Central memory CD8-positive, alpha-beta T cell (primary cell): ENCODE measurements at places on chromosomes 2 and 18.

DNA sequence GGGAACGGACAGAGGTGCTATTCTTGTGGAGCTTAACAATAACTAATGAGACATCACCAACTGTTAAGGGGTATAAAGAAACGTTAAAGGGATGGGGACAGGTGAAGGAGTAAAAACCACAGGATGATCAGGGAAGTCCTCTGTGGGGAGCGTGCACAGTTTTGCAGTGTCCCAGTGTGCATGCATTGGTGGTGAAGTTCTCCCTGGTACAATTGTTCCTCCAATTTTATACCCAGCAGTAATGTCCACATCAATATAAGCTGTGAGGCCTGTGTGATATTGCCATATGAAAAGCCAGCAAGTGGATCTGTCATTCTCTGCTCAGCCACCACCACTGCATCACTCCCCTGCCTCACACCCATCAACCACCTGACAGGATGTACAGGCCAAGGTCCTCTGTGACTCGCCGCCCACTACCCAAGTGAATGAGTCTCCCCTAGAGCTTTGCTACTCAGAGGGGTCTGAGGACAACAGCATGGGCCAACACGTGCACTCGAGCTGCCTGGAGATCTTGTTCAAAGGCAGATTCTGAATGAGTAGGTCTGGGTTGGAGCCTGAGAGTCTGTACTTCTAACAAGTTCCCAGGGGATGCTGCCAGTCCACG is 4.6 kb downstream of the MLPH start:
- no peak for DNase-seq

- no peak for DNase-seq
Measured at GRCh38 chr2:239042046-239042445, 194.2 kb downstream of the TWIST2 start.

- no peak for DNase-seq
Measured at GRCh38 chr2:187842315-187842714, 288.1 kb upstream of the TFPI start.

DNA sequence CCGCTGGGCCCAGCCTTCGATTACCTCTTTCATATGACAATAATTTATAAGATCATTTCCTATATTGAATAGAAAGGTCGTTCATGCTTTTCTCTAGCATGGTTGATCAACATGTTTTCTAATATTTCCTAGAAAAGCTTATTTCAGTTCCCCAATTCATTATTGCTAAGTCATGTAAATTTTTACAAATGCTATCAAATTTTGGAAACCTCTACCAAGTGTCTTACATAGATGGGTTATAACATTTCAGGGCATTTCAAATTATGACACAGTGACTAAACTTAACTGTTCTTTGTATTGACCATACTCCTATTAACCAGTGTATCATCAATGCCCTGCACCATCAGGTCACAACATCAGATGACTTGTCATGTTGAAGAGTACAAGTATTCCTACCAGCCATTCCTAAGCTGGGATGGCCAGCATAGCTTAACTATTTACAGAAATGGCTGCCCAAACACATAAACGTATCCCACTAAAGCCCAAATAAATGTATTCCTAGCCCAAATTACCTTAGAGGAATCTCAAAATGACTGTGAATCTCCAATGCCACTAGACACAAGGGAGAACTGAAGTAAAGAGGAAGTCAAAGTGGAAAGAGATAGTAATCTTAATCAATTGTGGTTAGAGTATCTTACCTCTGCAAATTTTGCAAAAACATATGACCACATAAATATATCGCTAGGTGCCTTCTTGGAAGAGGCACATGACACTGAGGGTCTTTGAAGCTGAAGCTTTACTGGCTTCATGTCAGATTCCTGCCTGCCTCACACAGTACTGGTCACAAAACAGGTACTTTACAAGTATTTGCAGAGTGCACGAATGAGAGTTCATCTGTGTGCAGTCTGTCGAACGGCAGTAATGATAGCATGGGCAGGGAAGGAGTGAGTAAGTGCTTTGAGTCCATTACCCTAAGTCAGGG is 87.3 kb upstream of the TLK1 start:
- no peak for DNase-seq

GRCh38 chr18:22628795-22629510 is 211.2 kb upstream of the CTAGE1 start:
- DNase-seq, result no peak

DNA sequence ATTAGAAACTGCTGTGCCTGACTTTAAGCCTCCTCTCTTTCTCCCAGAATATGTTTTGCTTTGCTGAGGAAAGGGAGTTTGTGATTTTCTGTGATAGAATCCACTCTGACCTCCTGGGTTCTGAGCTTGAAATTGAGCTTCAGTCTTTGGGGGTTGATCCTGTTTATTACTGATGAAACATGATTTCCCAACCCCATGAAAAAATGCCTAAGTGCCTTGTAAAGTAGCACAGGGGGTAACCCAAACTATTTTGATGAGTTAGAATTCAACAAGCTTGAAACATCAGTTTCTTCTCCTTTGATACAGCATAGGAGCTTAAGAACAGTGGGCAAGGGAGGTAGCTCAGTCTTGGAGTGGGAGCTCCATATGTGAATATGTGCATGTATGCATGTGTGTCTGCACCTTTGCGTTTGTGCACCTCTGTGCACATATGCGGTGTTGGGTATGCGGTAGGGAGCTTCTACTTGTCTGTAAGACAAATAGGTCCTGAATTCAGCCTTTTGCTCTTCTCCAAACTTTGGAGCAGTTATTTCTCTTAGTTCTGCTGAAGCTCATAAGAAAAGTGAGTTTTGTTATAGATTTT is 364.6 kb downstream of the OSR1 start:
- DNase-seq, result no peak
